Small intestine (tissue), 16 donors: ENCODE measurements at places on chromosomes 7 and 10. TPM values are rescaled to one million over a fixed set of nuclear protein-coding genes. Genes with fewer than 3 reads are reported as not detected.

- peak overlapping the region; percentile 5 for H3K4me3 ChIP-seq
- DNase-seq: peak; percentile 80
- peaks cover 13% of the 10 kb centered on the region for H3K4me1 ChIP-seq
- H3K36me3 ChIP-seq: no peaks in the 10 kb centered on the region
Observed at GRCh38 chr7:2452074-2452507, 24.1 kb downstream of the GRIFIN start.

DNA sequence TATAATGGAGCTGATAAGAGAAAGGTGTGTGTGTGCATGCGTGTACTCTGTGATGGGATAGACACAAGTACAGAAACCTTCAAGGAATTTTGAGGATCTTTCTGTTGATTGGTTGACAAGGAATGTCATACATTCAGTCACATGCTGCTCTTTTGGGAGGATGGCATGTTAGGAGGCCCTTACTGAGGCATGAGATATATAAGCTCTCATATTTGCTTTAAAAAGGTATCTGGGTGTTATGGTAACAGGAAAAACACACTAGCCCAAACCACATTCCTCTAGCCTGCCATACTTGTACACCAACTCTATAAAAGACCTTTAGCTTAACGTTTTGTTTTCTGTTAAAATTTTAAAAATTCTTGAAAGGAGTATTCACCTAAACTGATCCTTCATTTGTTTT is 72.5 kb upstream of the EGFR start:
- H3K27me3 ChIP-seq: no peaks in the 10 kb centered on the region
- H3K27ac ChIP-seq: no peak overlapping the region
- no peak overlapping the region for H3K4me3 ChIP-seq
- no peaks in the 10 kb centered on the region for H3K4me1 ChIP-seq
- no peak for DNase-seq

The TBC1D12 gene
- 17.7 TPM for polyA plus RNA-seq

DNA sequence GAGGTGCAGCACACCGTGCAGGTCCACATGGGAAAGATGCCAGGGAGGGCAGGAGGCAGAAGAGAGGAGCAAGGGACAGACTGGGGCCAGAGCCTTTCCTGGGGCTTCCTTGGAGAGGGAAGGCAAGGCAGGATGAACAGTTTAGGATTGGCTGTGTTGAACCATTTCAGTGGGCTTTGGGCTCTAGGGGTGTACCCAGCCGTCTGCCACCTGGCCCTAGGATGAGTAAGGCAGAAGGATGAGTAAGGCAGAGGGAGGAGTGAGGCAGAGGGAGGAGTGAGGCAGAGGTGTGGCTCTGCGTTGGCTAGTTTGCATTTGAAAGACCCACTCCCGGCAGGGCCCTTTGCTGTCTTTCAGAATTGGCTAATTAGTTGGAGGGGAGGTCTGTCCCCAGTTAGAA is 31.5 kb upstream of the PRF1 start:
- no peaks in the 10 kb centered on the region for H3K27me3 ChIP-seq
- H3K4me3 ChIP-seq: no peak overlapping the region
- H3K4me1 ChIP-seq: no peaks in the 10 kb centered on the region
- no peak overlapping the region for H3K27ac ChIP-seq
- no peaks in the 10 kb centered on the region for H3K36me3 ChIP-seq
- no peak for DNase-seq

The AASS gene
- polyA plus RNA-seq: 4.5 TPM

The GNAT3 gene
- polyA plus RNA-seq: 1.6 TPM

The FAM237B gene
- 0.04 TPM for polyA plus RNA-seq

The GRID2IP gene
- polyA plus RNA-seq: 0.22 TPM

GRCh38 chr7:117229350-117229749 is 93.5 kb downstream of the WNT2 start:
- DNase-seq: no peak
- H3K4me1 ChIP-seq: no peaks in the 10 kb centered on the region

DNA sequence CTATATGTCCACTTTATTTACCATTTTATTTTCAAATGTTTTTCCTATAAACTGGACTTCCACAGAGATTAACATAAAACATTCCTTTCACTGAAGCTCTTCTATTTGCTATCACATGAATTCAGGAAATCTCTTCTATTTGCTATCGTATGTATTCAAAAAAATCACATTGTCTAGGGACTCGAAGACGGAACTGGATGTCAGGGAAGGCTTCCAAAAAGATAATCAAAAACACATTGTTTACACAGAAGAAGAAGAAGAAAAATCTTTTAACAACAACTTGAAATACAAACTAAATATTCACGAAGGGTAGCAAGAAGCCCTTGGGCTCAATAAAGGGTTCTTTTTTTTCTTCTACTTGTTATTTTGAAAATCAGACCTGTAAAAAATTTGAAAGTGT is 426.1 kb upstream of the LRRN3 start:
- no peaks in the 10 kb centered on the region for H3K36me3 ChIP-seq
- no peaks in the 10 kb centered on the region for H3K4me1 ChIP-seq
- no peak overlapping the region for H3K4me3 ChIP-seq
- no peak for DNase-seq

The PRSS1 gene
- polyA plus RNA-seq: 28.2 TPM

The PVRIG gene
- polyA plus RNA-seq: 0.81 TPM

DNA sequence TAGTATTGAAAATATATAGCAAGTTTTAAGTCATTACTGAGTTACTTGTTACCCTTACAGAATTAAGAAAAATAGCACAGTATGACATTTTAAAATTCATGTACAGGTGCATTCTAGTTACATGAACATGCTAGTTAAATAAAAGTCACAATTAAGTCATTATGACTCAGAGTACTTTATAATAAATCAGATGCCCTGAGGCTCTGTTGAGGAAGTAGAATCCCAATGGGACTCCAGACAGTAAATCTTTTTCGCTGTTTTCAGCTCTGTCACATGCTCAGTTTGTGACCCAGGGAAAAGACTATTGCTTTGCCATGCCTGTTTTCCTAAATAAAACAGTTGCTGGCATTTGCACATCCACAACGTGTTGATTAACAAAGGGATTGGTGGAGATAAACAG is 21.0 kb downstream of the NUDT13 start:
- no peaks in the 10 kb centered on the region for H3K27me3 ChIP-seq
- H3K27ac ChIP-seq: no peak overlapping the region
- no peak overlapping the region for H3K4me3 ChIP-seq
- peaks cover 31% of the 10 kb centered on the region for H3K36me3 ChIP-seq
- no peak for DNase-seq
- H3K4me1 ChIP-seq: no peaks in the 10 kb centered on the region

The ANKRD2 gene
- 0.15 TPM for polyA plus RNA-seq

GRCh38 chr10:79024296-79024695 is 44.5 kb upstream of the ZMIZ1 start:
- H3K27me3 ChIP-seq: no peaks in the 10 kb centered on the region
- no peak for DNase-seq
- no peak overlapping the region for H3K4me3 ChIP-seq
- H3K4me1 ChIP-seq: peaks cover 28% of the 10 kb centered on the region

GRCh38 chr10:110002801-110003523 is 4.8 kb upstream of the ADD3 start:
- peak overlapping the region; percentile 60 for H3K27ac ChIP-seq
- H3K27me3 ChIP-seq: no peaks in the 10 kb centered on the region
- H3K4me3 ChIP-seq: no peak overlapping the region
- H3K4me1 ChIP-seq: peaks cover 4% of the 10 kb centered on the region
- peak; percentile 81 for DNase-seq

DNA sequence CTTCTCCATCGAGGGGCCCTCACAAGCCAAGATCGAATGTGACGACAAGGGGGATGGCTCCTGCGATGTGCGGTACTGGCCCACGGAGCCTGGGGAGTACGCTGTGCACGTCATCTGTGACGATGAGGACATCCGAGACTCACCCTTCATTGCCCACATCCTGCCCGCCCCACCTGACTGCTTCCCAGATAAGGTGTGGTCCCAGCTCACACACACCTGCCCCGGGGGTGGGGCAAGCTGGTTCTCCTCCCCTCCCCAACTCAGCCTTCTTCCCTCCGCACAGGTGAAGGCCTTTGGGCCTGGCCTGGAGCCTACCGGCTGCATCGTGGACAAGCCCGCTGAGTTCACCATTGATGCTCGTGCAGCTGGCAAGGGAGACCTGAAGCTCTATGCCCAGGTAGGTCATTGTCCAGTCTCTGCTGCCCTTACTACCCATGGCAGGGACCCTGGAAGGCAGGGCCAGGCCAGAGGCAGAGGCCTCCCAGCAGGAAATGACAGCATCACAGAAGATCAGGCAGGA is 11.0 kb downstream of the FLNC start:
- DNase-seq: no peak
- no peak overlapping the region for H3K4me3 ChIP-seq
- H3K4me1 ChIP-seq: no peaks in the 10 kb centered on the region
- peaks cover 98% of the 10 kb centered on the region for H3K36me3 ChIP-seq
- H3K27ac ChIP-seq: no peak overlapping the region

The PTTG1IP2 gene
- not detected for polyA plus RNA-seq

The DLX6 gene
- polyA plus RNA-seq: not detected

DNA sequence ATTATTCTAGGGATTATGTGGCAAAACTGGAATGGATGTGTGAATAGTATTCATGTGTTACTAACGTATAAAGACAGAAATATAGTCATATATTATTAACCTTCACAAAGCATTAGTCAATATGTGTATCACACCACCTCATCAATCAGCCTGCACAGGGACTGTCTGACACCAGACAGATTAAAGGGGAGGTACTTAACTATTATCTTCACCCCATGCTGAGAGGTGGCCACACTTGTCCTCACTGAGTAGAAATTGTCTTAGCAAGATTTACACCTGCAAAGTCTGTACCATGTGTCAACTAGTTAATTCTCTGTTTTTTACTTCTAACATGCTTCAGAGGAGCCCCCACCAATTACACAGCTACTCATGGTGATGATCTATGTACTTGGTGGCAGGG is 146.3 kb upstream of the LRGUK start:
- H3K27me3 ChIP-seq: no peaks in the 10 kb centered on the region
- no peaks in the 10 kb centered on the region for H3K4me1 ChIP-seq
- H3K27ac ChIP-seq: no peak overlapping the region
- DNase-seq: no peak

- no peak for DNase-seq
- H3K27ac ChIP-seq: no peak overlapping the region
- H3K36me3 ChIP-seq: no peaks in the 10 kb centered on the region
- H3K27me3 ChIP-seq: no peaks in the 10 kb centered on the region
- no peaks in the 10 kb centered on the region for H3K4me1 ChIP-seq
Observed at GRCh38 chr7:113730309-113730955, 188.4 kb downstream of the PPP1R3A start.

- no peaks in the 10 kb centered on the region for H3K27me3 ChIP-seq
- peak; percentile 69 for DNase-seq
- no peaks in the 10 kb centered on the region for H3K36me3 ChIP-seq
- H3K4me1 ChIP-seq: no peaks in the 10 kb centered on the region
- no peak overlapping the region for H3K27ac ChIP-seq
Observed at GRCh38 chr10:58152673-58153263, 114.9 kb downstream of the IPMK start.

The PDSS1 gene
- polyA plus RNA-seq: 48.6 TPM

DNA sequence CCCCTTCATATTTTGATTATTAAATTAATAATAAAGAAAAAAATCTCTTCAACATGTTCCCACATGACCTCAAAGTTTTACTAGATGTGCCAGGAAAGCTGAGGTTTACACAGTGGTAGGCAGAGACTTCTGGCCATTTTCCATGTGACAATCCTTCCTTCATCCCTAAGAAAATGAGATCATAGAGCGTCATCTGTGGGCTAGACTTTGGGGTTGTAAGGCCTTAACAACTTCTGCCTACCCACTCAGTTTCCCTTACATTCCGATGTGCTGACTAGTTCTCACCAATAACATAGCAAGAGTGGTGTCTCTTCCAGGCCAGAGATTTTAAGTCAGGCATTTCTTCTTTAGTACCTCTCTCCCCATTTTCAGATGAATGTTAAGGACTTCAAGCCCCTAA is 171.1 kb upstream of the PHF14 start:
- no peaks in the 10 kb centered on the region for H3K27me3 ChIP-seq
- H3K4me1 ChIP-seq: no peaks in the 10 kb centered on the region
- no peak overlapping the region for H3K4me3 ChIP-seq
- H3K27ac ChIP-seq: no peak overlapping the region
- no peak for DNase-seq
- no peaks in the 10 kb centered on the region for H3K36me3 ChIP-seq

The ANKRD61 gene
- 0.25 TPM for polyA plus RNA-seq

The ZNF277 gene
- polyA plus RNA-seq: 27.2 TPM

- H3K27me3 ChIP-seq: no peaks in the 10 kb centered on the region
- no peak overlapping the region for H3K4me3 ChIP-seq
- H3K36me3 ChIP-seq: no peaks in the 10 kb centered on the region
- H3K27ac ChIP-seq: no peak overlapping the region
- H3K4me1 ChIP-seq: no peaks in the 10 kb centered on the region
Observed at GRCh38 chr10:63318491-63318890, 147.3 kb downstream of the JMJD1C start.

GRCh38 chr10:70293169-70293843 is 9.5 kb upstream of the NPFFR1 start:
- no peak overlapping the region for H3K4me3 ChIP-seq
- H3K27ac ChIP-seq: no peak overlapping the region
- H3K4me1 ChIP-seq: no peaks in the 10 kb centered on the region
- H3K27me3 ChIP-seq: no peaks in the 10 kb centered on the region

The MSMB gene
- 46.3 TPM for polyA plus RNA-seq
